ENCODE measurements at places on chromosomes 4 and X. TPM values are rescaled to one million over a fixed set of nuclear protein-coding genes. Genes with fewer than 3 reads are reported as not detected.

DNA sequence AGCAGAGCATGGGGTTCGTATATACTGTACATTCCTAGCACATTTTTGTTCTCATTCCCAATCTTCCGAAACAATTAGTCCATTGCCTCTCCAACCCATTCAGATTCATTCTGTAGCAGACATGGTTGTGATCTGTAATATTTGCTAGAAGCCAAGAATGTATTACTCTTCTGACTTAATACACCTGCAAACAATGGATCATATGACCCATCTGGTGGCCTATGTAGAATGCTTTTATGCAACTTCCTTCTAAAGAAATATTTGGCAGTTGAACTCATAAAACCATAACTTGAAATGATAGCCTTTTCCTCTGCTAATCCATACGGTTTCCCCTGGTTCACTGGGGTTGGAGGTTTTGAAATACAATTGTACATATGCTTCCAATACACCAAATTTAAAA is 32.8 kb upstream of the SGMS2 start:
- no peak for DNase-seq

DNA sequence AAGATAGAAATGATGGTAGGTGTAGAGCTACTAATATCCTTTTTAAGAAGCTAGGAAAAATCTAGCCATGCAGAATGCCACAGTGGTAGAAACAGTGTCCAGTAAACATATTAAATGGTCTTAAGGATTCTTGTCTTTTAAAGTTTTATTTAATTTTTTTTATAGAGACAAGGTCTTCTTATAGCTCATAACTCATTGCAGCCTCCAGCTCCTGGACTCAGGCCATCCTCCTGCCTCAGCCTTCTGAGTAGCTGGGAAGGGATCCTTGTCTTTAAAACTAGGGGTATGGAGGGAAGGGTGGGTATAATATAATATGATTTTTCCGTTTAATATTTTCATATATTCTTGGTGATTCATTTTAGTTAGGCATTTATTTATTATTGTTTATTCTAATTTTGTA is 3.8 kb downstream of the TMEM165 start:
- no peak for DNase-seq

AFP gene
- polyA plus RNA-seq, result 0.28 TPM

TKTL1 gene
- 0.67 TPM for polyA plus RNA-seq
